ENCODE measurements at places on chromosomes 13 and 19.

GRCh38 chr13:26727633-26728032 is 33.0 kb downstream of the GPR12 start:
- DNase-seq: peak; percentile 5

DNA sequence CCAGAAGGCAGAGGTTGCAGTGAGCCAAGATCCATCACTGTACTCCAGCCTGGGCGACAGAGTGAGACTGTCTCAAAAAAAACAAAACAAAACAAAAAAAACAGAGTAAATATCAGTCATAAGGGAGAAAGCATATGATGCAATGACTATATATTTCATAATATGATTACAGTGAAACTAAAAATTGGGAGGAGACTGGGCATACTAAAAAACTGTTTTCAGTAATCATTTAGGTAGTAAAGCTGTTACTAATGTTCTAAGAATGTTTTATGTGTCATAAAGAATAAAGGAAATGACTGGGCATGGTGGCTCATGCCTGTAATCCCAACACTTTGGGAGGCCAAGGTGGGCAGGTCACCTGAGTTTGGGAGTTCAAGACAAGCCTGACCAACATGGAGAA is 15.9 kb downstream of the ZNF573 start:
- peak; percentile 75 for DNase-seq

DNA sequence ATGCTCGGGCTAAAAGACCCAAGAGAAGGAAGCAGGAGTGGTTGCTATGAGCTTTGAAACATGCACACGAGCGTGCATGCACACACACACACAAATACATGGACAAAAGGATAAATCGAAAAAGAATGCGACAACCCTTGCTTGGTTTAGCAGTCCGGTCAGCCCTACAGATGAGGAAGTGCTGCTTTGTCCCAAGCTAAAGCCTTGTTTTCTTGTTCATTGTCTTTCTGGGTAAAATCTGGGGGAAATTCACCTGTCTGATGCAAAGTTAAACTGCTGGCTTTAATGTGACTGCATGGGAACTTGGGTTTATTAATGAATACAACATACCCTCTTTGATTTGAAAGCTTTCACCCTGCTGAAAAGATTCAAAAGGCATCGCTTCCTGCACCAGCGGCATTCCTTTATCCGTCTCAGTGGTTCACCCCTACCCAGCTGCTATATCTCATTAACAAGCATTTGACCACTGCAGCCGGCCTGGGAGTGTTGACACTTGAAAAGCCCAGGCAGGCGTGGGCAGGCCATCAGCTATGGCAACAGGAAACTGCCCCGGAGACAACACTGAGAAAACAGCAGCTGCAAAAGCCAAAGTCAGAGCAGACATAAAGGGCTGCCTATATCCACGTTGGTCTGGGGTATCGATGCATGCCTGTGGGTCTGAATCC is 301.7 kb downstream of the NDFIP2 start:
- DNase-seq: peak; percentile 85

DNA sequence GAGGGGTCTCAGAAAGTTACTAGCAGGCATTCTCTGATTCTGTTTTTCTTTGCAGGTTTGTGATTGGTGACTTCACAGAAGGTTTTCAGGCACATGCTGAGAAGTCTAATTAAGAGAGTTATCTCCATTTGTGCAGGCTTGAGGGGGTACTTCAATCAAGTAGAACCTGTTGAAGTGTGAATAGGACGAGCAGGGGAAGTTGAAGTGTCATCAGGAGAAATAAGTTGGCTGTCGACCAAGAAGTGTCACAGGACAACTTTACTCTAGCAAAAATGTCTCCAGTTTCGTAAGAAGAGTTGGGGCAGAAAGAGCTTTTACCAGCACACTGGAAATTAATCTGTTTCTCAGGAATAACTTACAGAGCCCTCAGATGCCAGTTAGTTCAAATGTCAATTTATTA is 576.5 kb upstream of the SLITRK5 start:
- DNase-seq: no peak

DNA sequence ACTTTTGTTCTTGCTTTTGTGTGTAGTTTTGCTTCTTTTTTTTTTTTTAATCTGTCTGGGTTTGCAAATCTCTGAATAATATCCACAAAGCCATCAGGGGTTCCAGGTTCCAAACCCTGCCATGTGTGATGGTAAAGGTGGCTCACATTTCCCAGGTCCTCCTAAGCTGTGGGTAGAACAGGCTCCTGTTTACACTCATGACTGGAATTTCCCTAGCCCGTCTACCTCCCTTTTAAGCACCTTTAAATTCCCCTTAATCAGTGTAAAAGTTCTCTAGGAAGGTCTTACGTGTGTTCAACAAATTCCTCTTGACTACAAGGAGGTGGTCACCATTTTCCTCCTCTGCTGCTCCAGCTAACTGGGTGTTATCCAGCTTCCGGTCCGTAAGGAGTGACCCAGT is 62.8 kb downstream of the EFNB2 start:
- DNase-seq: peak; percentile 79

GRCh38 chr19:33048806-33049676 is 15.6 kb downstream of the RHPN2 start:
- DNase-seq: peak; percentile 72

GRCh38 chr13:46804391-46804815 is 7.4 kb upstream of the ESD start:
- peak; percentile 97 for DNase-seq

GRCh38 chr13:27118428-27119054 is 53.1 kb downstream of the USP12 start:
- DNase-seq: no peak

- no peak for DNase-seq
Measured at GRCh38 chr19:35357867-35358573, at the start of gene FFAR3. Gene FFAR3 (plus strand): TSS chr19:35358460. CDS start chr19:35358891, 431 bp downstream.

- DNase-seq: peak; percentile 29
Measured at GRCh38 chr19:35545855-35546381, 492 bp downstream of the TMEM147 start.

- DNase-seq: no peak
Measured at GRCh38 chr19:30229525-30230174, 142.5 kb upstream of the ZNF536 start.

DNA sequence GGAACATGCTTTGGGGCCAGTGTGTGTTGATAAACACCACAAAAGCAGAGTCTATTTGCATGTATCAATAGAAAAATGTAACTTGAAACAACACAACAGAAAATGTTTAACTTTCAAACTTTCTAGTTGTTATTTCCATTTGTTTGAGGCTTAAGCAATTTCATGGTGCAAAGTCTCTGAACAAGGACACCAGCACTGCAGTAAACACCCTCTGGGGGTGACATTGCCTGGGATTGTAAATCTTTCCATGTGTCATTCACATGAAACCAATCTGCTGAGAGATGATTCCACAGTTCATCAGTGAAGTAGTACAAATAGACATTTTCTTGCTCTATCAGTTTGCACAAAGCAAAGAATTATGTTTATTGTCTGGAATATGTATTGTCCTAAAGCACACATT is 124.5 kb downstream of the ITGBL1 start:
- no peak for DNase-seq

DNA sequence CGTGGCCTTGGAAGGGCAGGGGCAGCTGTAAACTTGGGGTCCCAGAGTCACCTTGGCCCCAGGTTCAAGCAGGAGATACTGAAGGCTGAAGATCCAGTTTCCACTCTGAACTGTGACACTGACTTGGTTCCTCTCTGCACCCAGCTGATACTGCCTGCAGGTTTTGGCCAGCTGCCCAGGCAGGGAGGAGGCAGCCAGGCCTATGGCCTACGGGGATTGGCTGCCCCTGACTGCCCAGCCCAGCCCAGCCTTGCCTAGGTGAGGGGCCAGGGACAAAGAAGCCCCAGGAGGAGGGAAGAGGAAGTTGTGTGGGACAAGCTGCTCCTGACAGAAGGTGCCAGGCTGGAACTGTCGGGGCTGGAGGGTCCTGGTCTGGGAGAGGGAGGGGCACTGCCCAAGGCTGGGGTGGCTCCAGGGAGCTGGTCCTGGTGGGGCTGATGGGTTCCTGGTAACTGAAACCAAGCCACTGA is 51.7 kb upstream of the CYP4F8 start:
- DNase-seq: peak; percentile 20

GRCh38 chr13:76331943-76332712 is 554.1 kb downstream of the KCTD12 start:
- DNase-seq: no peak

- DNase-seq: peak; percentile 94
Measured at GRCh38 chr19:16078759-16079707, 2.7 kb downstream of the TPM4 start.

DNA sequence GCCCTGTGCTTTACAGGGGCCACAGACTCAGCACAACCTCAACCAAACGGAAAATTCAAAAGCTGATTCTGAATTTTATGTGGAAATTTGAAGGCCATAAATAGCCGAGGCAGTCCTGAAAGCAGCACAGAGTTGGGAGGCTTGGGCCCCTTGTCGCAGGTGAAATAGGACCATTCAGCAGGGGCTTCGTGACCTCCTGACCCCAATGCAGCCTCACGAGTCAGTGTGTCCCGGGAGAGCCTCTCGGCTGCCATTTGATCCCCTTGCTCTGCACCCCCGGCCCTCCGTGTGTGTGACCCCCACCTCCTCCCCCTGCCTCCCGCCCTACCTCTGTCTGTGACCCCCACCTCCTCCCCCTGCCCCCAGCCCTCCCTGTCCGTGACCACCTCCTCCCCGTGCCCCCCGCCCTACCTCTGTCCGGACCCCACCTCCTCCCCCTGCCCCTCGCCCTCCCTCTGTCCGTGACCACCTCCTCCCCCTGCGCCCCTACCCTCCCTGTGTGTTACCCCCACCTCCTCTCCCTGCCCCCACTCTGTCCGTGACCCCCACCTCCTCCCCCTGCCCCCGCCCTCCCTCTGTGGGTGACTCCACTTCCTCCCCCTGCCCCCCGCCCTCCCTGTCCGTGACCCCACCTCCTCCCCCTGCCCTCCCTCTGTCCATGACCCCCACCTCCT is 41.7 kb upstream of the TFDP1 start:
- no peak for DNase-seq

DNA sequence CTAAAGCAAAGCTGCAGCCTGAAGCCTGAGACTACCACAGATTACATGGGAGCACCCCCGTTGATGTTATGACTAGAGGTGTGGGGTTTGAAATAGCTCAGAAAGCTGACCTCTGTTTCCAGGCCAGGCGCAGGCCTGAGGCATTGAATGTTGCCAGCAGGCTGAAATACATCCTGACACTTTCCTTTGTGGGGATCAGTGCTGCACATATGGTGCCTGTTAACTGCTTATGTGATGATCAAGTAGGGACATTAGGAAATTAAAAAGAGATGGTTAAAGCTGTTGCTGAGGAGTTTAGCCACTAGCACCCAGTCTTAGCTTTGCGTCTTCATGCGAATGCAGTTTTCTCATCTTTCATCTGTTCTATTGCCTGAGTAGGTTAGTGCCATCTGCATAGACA is 83.2 kb downstream of the CCNA1 start:
- DNase-seq: no peak

- no peak for DNase-seq
Measured at GRCh38 chr13:32205431-32206096, 109.6 kb downstream of the ZAR1L start.

GRCh38 chr13:77386046-77386445 is 59.2 kb upstream of the MYCBP2 start:
- DNase-seq: no peak

GRCh38 chr19:46834121-46834520 is 16.5 kb downstream of the AP2S1 start:
- DNase-seq: no peak

- DNase-seq: no peak
Measured at GRCh38 chr13:24099490-24099889, 61.0 kb upstream of the SPATA13 start.

- DNase-seq: no peak
Measured at GRCh38 chr19:11534538-11534937, 4.1 kb upstream of the CNN1 start.

DNA sequence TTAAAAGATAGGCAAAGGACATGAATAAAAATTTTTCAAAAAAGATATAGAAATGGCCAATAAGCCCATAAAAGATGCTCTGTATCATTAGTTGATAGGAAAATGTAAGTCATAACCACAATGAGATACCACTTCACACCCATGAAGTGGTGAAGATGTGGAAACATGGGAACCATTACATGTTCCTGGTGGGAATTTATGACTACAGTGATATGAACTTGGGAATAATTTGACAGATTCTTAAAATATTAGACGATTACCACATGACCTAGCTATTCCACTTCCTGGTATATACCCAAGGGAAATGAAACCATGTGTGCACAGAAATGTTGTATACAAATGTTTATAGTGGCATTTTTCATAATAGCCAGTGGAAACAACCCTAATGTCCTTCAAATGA is 232.2 kb downstream of the GGACT start:
- DNase-seq: no peak

DNA sequence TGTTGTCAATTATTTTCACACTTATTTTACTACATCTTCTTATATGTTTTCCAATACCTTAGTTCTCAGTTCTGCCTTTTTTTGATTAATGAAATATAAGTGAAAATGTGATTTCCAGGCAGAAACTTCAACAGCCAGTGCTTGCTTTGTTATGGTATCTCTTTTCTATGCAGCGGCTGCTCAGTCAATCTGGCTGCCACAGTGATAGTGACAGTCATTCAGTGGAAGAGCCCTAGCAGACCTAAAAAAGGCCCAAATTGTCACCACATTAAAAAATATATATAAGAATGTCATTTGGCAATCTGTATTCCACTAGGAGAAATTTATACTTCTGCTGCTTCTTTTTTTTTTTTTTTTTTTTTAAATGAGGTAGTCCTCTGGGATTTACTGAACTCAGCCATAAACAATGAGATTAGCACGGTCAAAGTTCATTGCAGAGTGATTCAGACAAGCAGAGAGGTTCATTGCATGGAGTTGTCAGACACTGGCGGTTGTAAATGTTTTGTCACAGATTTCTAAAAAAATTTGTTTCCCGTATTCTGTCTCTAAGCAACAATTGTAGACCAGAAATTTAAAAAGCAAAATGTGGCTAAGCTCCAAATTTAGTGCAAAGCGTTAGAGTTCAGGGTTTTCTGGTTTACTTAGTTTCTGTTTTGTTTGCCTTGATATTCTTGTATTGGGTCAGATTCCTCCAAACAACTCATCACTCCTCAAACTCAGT is 94.7 kb upstream of the PRR20A start:
- DNase-seq: no peak

- DNase-seq: peak; percentile 51
Measured at GRCh38 chr13:113178070-113178895, 19.8 kb downstream of the PROZ start.

DNA sequence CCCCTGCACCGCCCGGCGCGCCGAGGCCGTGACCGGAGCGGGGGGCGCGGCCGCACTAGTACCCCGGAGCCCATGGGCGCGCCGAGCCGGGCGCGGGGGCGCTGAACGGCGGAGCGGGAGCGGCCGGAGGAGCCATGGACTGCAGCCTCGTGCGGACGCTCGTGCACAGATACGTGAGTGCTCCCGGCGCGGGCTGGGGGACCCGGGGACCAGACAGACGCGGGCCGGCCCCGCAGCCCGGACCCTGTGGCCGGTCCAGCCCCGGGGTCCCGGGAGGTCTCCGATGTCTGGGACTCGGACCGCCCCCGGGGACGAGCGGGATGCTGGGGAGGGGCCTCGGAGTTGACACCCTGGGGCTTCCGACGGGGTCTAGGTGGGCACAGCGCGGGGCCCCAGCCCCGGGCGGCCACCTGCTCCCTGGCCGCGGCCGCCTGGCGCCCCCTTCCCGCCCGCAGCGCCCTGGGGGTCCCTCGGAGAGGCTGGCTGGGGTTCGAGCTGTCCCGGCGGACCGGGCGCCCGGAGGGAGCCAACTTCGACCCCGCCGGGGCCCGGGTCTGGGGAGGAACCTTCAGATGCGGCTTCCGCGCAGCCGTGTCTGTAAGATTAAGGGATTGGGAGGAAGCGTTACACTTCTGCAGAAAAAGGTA is 568 bp downstream of the ATP11A start:
- peak; percentile 26 for DNase-seq

All from mammary epithelial cell (primary cell).